ENCODE measurements at places on chromosomes 3 and 15.

DNA sequence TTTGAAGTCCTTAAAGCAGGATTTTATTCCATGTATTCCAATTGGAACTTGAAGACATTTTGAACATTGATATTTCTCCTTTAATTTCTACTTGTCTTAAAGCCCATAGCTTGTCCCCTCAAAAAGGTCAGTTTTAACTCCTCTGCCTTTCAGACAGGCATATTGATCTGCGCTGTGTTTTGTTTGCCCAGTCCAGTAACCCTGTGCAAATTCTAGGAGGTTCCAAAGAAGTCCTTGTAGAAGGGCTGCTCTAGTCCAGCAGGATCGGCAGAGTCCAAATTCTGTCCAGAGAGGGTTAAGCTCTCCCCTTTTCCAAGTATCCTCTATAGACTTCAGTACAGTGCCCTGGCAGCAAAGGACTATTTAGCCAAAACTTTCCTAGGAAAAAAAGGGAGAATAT is 105.6 kb upstream of the MANF start:
- DNase-seq, result no peak

DNA sequence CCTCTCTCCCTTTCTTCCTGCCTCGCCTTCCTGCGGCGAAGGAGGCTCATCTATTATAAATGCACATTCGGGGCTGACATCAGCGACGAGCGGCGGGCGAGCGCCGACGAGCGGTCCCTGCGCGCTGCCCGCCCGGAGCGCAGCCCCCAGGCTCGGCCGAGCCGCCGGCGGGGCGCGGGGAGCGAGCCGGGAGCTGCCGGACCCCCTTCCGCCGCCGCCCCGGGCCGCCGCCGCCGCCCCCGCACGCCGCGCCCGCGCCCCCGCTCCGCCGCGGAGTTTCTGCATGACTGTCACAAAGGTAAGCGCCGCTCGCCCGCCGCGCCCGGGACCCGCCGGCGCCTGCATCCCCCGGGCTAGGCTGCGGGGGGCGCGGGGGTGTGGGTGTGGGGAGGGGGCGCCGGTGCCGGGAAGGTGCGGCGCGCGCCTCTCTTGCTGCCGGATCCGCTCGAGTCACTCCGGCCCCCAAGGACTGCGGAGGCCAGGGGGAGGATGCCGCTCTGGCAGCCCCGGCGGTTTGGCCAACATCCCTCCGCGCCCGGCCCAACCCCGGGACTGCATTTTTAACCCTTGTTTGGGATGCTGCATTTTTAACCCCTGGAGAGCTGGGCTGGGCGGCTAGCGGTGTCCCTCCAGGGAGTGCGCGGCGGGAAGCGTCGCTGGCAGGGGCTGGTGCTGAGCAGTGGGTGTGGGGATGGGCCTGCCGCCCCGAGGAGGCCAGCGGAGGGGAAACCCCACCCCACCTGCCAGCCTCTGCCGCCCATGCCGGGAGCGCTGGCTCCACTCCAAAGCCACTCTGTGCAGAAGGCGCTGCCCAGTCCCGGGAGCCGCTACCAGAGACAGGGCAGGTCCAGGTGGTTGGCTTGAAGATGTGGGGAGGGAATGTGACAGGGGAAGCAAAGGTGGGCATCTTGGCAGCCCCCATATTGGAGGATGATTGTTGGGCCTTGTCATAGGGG is at the start of gene CORO2B:
Gene CORO2B (plus strand): TSS at position 14 of the 956 bp plus-strand sequence. CDS start 270 bp downstream, at position 284.
- DNase-seq, result peak; percentile 32

DNA sequence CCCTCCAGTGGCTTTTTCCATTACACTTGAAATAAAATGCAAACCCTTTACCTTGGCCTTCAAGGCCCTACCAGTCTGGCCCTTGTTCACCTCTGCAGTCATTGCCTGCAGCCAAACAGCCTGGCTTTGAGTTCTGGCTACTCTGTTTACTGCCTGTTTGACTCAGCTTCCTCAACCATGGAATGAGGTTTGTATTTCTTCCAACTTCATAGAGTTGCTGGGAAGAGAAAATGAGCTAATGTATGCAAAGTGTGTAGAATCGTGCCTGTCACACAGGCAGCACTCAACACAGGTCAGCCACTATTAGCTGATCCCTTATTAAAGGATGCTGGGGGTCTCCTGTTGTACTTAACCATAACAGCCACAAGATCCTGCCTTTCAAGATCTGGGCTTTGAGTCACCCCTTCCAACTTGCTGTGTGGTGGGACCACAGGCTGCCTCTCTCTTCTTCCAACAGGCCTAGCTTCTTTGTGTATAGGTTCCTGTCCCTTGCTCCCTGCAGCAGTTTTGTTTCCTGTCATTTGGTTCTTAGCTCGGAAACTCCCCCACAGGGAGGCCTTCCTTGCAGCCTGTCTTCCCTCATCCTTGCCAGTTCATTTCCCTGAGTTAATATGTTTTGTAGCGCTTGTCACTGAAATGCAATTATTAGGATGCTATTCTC is 6.4 kb downstream of the MED12L start:
- peak; percentile 3 for DNase-seq

DNA sequence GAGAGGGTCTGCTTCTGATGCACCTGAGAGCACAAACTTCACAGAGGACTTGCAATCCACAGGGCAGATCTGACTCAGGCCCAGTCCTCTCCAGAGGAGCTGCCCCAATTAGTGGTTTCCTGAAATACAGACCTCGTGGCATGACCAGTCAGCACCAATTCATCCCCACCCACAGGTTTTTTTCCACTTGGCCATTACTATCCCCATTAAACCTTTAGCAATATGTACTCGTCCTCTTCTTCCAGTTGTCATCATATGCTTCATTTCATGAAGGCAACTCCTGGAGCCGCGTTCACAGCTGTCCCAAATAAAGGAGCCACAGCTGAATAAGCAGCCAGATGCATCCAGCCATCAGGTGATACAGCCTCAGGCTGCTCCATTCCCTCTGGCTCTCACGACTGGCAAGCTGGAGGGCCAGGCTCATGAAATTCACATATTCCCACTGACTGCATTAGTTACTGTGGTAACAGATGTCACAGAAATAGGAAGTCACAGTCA is 163.1 kb downstream of the FMN1 start:
- peak; percentile 60 for DNase-seq

- no peak for DNase-seq
These were observed 163.4 kb downstream of the CHDH start for GRCh38 chr3:53682807-53683206.

GRCh38 chr3:69932501-69932900 is 67.0 kb upstream of the SAMMSON start:
- no peak for DNase-seq

DNA sequence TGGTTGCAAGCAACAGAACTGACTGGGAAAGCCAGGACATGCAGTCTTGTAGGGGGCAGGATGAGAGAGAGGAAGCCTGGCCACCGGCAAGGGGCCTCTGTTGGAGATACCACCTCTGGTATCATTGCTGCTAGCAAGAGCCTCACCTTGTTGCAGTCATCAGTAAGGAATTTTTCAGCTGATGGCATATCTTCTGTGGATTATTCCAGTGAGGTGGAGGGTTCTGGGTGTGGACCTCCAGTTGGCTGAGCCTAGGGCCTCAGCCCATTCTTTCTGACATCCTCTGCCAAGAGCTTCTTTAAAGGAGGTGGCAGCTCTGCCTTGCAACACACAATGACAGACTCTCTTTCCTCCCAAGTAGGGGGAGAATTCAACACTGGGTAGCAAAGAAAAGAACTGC is 128.9 kb downstream of the AQP9 start:
- no peak for DNase-seq

DNA sequence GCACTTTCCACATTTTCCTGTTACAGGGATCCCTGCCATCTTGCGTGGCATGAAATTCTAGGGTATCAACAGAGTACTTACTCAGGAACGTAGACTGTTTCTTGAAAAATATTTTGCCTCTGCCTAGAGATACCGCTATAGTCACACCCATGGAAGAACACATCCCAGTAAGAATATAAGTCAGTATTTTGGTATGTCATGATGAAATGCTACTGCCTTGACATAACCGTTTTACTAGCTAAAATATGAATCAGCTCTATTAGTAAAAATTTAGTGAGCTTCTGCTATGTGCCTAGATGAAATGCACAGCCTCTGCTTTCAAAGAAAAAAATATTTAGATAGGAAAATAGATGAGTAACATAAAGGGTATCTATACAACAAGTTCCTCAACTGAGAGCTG is 276.4 kb downstream of the TBC1D5 start:
- DNase-seq, result no peak

- no peak for DNase-seq
These were observed 246.8 kb downstream of the NR1D2 start for GRCh38 chr3:24191801-24192403.

GRCh38 chr15:101156509-101157159 is 95.2 kb downstream of the CHSY1 start:
- DNase-seq, result peak; percentile 45

DNA sequence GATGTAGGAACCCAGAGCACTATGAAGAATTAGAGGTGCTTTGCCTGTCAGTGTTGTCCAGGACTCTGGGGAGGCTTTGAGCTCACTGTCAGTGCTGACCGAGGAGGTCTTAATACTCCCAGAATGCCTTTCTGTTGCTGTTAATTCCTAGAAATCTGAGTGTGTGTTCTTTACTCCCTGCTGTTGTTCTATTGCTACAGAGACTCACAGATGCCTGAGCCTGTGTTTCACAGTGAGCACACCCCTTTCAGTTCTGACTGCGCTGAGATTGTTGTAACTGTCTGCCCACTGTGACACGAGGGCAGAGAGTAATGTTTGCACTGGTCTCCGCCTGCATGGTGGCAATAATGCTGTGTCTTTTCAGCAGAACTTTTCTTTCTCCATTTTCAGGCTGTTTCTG is 162.9 kb downstream of the RYR3 start:
- DNase-seq, result no peak

GRCh38 chr3:49841806-49842205 is 14.6 kb downstream of the TRAIP start:
- no peak for DNase-seq

- no peak for DNase-seq
These were observed 574.0 kb downstream of the NTRK3 start for GRCh38 chr15:87682527-87682926.

GRCh38 chr3:175186511-175186910 is 327.4 kb downstream of the NAALADL2 start:
- no peak for DNase-seq

- no peak for DNase-seq
These were observed 19.4 kb downstream of the RPLP1 start for GRCh38 chr15:69472046-69472445.

DNA sequence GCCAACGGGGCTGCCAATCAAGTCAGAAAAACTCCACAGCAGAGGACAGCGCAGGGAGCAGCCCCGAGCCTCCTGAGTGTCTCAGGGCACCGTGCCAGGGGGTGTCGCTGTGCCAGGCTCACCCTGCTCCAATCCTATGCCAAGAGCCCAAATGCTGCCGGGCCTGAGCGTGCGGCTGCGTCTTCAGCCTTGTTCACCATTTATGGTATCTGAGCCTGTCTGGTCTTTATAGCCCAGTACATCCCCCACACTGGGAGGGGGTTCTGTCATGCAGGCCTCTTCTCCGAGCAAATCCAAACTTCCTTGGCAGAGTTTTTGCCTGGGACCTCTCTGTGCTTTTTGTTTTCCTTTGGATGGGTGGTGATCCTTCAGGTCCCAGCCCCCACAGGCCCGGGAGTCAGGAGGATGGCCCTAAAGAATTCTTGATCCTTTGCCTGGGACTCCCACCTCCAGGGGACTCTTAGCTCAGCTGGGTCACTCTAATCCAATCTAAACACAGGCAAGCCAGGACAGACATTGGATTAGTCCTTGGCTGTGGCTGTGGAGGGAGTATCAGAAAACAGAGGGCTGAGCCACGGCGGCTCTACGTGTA is 135.1 kb upstream of the HACD2 start:
- DNase-seq, result no peak

DNA sequence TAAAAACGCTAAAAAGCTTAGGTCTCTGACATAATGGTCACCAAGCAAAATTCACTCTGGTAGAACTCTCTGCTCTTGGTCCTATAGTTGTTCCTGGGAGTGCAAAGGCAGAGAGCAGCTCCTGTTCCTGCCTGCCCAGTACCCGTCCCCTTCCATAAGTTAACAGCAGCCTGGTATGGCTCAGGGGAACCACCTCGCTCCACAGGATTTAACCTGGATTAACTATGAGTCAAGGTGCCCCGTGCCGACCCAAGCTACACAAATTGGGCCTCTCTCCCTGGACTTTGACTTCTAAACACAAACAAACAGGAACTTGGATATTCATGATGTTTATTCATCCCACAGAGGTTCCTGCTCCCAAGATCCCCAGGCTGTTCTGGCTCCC is 32.1 kb downstream of the SCAP start:
- no peak for DNase-seq

GRCh38 chr15:50563756-50564155 is 17.3 kb upstream of the USP50 start:
- no peak for DNase-seq

DNA sequence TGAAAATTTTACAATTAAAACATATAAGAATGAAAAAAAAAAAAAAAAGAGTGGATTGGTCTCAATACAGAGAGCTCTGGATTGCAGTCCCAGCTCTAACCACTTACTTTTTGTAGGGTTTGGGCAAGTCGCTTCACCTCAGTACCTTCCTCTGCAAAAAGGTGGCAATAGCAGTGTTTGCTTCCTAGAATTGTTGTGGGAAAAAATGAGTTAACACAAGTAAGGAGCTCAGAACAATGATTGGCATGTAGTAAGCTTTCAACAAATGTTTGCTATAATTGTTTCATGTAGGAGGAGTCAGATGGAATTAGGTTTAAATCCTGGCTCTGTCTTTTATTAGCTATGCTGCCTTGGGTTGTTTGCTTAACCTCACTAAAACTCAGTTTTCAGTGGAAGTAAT is 425.2 kb upstream of the TBL1XR1 start:
- no peak for DNase-seq

- DNase-seq, result peak; percentile 15
These were observed 152.5 kb downstream of the MEX3B start for GRCh38 chr15:81893182-81893835.

DNA sequence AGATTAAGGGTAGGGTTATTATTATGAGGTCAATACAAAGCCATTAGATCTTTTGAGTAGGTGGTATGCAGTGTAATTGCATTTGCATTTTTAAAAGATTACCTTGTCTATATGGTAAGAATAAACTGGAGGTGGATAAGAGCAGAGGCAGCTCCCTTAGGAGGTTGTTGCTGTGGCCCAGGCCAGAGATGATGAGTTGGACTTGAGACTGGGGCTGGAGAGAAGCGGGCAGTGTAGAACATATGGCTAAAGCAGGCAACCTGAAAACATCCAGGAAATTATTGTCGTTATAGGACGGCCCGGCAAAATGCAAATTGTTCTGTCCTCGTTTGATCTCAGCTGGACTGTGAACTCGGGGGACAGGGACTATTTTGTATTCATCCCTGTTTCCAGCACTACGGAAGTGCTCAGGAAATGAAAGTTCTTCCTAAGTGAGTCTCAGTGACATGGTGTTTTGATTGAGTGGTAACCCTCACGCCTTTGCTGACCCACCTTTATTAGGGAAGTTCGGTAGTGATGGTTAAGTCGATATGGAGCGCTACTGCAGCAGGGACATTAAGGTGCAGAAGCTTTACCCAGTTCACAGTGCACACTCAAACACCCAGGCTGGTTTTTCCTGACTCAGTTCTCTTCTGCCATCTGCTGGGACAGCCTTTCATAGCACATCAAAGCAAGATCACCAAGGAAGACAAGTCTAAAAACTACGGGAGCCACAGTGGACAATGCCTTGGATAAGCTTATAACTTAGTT is 27.2 kb upstream of the VPS33B start:
- peak; percentile 68 for DNase-seq

Data from AG10803 (cell line).